Osteocyte (in vitro differentiated cells): ENCODE measurements at places on chromosomes 4 and X. TPM values are rescaled to one million over a fixed set of nuclear protein-coding genes. Genes with fewer than 3 reads are reported as not detected.

The WNK3 gene
- total RNA-seq, result 3.9 and 5.8 TPM in 2 replicates

The WDR13 gene
- total RNA-seq, result 89.9 and 97.8 TPM in 2 replicates

The CD40LG gene
- not detected in 2 replicates for total RNA-seq

The SLC26A1 gene
- 0.78 and 0.83 TPM in 2 replicates for total RNA-seq

The SPATA4 gene
- 0.76 TPM in 1 of 2 replicates, not detected in the other for total RNA-seq

GRCh38 chrX:155108427-155108826 is 37.1 kb downstream of the BRCC3 start:
- no peak overlapping the region for H3K4me3 ChIP-seq
- H3K36me3 ChIP-seq, result peaks cover 7% of the 10 kb centered on the region
- no peak overlapping the region for H3K27ac ChIP-seq
- no peaks in the 10 kb centered on the region for H3K4me1 ChIP-seq
- no peaks in the 10 kb centered on the region for H3K27me3 ChIP-seq
- DNase-seq, result no peak

GRCh38 chrX:103687073-103687695 is 685 bp upstream of the MORF4L2 start:
- H3K27ac ChIP-seq, result no peak overlapping the region
- H3K4me3 ChIP-seq, result no peak overlapping the region
- peak; percentile 95 for DNase-seq
- H3K27me3 ChIP-seq, result no peaks in the 10 kb centered on the region

GRCh38 chrX:24343719-24344118 is 16.7 kb upstream of the SUPT20HL1 start:
- H3K27ac ChIP-seq, result no peak overlapping the region
- no peak overlapping the region for H3K4me3 ChIP-seq
- no peak for DNase-seq
- no peaks in the 10 kb centered on the region for H3K27me3 ChIP-seq

DNA sequence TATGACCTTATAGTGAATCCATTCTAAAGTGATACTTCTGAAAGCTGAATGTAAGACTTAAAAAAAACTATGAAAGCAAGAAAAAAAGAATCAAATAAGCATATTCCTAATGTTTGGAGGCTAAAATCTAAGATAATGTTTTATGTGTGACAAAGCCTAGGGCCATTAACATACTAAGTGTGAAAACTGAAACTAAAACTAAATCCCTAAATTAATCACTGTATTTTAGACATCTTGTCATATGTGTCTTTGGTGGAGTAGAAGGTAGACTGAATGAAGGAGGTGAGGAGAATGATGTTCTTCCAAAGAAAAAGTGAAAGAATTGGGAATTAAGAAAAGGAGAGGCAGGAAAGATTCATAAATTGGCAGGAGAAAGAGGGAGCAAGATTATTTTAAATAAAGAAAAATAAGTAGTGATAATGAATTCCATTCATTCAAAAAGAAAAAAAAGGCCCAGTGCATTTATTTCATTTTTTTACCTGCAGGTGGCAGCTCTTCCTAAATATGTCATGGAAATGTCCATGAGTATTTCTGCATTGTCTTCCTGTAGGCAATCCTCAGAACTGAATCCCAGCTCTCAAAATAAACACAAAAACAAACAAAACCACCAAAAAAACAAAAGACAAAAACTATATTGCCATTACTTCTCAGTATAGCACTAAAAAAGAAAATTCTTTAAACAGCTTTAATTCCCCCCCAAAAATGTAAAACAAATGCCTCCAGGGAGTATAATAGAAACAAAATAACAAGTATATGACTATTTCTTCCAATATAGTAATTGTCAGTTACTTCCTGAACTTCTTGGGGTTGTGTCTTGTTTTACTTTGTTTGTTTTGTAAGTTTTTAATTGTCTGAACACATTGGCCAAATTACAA is 17.0 kb upstream of the AP1AR start:
- no peaks in the 10 kb centered on the region for H3K4me1 ChIP-seq

DNA sequence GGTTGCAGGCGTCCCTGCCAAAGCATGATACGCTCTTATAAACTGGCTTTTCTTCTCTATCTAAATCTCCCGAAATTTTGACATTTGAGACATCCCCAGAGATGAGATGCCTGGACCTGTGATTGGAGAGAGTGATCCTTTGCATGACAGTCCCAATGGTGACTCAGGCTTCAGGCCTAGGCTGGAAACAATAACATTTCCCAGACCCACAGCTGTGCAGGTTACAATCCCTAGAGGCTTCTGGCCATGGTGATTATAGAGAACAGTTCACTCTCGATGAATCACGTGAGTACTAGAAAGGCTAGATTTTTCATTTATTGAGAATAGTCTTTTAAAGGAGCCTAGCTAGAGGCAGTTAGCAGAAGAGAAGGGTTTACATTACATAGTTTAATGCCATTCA is 75.9 kb downstream of the SPATA18 start:
- H3K36me3 ChIP-seq, result no peaks in the 10 kb centered on the region
- peak overlapping the region; percentile 39 for H3K27ac ChIP-seq
- peaks cover 16% of the 10 kb centered on the region for H3K4me1 ChIP-seq
- H3K27me3 ChIP-seq, result peaks cover 8% of the 10 kb centered on the region

DNA sequence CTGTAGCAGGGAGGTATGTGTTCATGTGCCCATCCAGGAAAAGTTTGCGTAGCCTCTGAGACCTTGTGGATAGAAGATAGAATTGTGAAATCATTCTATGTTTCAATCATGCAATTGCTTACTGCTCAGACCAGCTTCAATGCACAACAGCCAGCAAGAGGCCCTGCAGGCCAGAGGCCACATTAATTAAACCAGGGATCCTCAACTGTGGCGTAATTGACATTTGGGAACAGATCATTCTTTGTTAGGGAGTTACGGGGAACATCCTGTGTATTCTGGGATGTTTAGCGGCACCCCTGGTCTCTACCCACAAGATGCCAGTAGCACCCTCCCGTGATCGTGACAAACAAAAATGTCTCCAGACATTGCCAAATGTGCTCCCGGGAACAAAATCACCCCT is 86.5 kb upstream of the PRPS2 start:
- H3K27me3 ChIP-seq, result peaks cover 10% of the 10 kb centered on the region
- H3K27ac ChIP-seq, result no peak overlapping the region
- no peaks in the 10 kb centered on the region for H3K36me3 ChIP-seq
- H3K4me3 ChIP-seq, result no peak overlapping the region
- DNase-seq, result no peak
- H3K4me1 ChIP-seq, result no peaks in the 10 kb centered on the region

GRCh38 chr4:7382634-7383014 is 52.1 kb downstream of the PSAPL1 start:
- no peaks in the 10 kb centered on the region for H3K4me1 ChIP-seq
- DNase-seq, result peak; percentile 79
- no peak overlapping the region for H3K4me3 ChIP-seq
- peaks cover 17% of the 10 kb centered on the region for H3K27me3 ChIP-seq
- H3K36me3 ChIP-seq, result no peaks in the 10 kb centered on the region
- no peak overlapping the region for H3K27ac ChIP-seq

DNA sequence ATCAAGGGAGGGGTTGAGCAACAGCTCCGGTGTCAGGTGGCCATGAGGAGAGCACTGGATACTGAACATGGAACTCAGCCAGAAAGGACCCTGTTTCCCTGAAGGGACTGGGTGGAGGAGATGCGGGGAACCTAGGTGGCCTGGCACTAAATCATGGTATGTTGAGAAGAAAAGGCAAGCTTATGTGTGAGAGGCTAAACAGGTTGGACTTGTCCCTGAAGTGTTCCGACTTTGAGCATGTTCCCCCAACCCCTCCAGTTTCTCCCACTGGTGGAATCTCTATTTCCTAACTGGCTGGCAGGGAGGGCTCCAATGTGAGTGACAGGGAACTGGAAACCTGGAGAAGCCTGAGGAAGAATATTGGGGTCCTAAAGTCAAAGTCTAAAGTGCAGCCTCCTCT is 69.5 kb downstream of the PLAC1 start:
- peaks cover 1% of the 10 kb centered on the region for H3K27me3 ChIP-seq
- no peak for DNase-seq

GRCh38 chr4:167475951-167476350 is 241.7 kb upstream of the SPOCK3 start:
- no peak for DNase-seq
- no peak overlapping the region for H3K27ac ChIP-seq
- H3K4me1 ChIP-seq, result no peaks in the 10 kb centered on the region
- H3K4me3 ChIP-seq, result no peak overlapping the region
- H3K27me3 ChIP-seq, result no peaks in the 10 kb centered on the region

GRCh38 chr4:113505044-113505443 is 256.5 kb downstream of the CAMK2D start:
- H3K27me3 ChIP-seq, result no peaks in the 10 kb centered on the region
- peaks cover 45% of the 10 kb centered on the region for H3K36me3 ChIP-seq
- H3K4me3 ChIP-seq, result no peak overlapping the region
- no peaks in the 10 kb centered on the region for H3K4me1 ChIP-seq
- no peak for DNase-seq
- H3K27ac ChIP-seq, result no peak overlapping the region

GRCh38 chrX:44234116-44234515 is 109.4 kb downstream of the EFHC2 start:
- no peak overlapping the region for H3K27ac ChIP-seq
- no peaks in the 10 kb centered on the region for H3K27me3 ChIP-seq
- no peaks in the 10 kb centered on the region for H3K4me1 ChIP-seq

DNA sequence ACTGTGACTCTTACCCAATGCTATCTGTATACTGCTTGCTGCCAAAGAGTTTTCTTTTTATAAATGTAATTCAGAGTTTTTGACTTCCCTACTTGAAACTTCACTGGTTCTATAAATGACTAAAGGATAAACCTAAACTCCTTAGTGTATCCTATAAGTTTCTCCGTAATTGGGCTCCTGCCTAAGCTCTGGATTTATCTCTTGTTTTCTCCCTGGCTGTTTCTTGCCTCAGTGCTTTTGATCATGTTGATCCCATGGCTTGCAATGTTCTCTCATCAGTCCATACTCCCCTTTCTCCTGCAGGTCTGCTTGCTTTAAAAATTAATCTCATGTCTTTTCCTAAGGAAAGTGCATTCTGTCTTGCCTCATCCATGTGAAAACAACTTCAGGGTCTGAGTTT is 1543.1 kb upstream of the IGFBP7 start:
- H3K27ac ChIP-seq, result no peak overlapping the region
- H3K4me1 ChIP-seq, result no peaks in the 10 kb centered on the region
- H3K4me3 ChIP-seq, result no peak overlapping the region
- no peaks in the 10 kb centered on the region for H3K27me3 ChIP-seq
- H3K36me3 ChIP-seq, result no peaks in the 10 kb centered on the region

DNA sequence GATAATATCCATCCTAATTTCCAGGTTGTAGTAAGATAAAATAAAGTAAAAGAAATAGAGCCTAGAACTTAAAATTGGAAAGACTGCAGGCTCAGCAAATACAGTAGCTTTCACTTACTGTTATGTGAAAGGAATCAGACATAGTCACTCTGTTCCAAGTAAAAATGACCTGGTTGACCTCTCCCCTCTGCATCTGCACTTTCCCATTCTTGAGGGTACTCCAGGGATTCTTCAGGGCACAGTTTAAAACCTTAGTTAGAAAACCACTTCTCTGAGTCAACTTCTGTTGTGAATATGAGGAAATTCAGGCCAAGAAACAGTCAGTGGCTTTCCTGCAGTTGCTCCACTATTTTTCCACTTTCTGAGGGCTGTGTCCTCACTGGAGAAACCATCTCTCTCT is 42.9 kb downstream of the FRAS1 start:
- no peak for DNase-seq
- H3K4me3 ChIP-seq, result no peak overlapping the region
- H3K4me1 ChIP-seq, result no peaks in the 10 kb centered on the region
- no peaks in the 10 kb centered on the region for H3K36me3 ChIP-seq
- H3K27ac ChIP-seq, result no peak overlapping the region
- peaks cover 2% of the 10 kb centered on the region for H3K27me3 ChIP-seq

GRCh38 chr4:42262701-42263490 is 110.4 kb upstream of the BEND4 start:
- DNase-seq, result no peak
- H3K36me3 ChIP-seq, result no peaks in the 10 kb centered on the region
- no peaks in the 10 kb centered on the region for H3K4me1 ChIP-seq
- peaks cover 2% of the 10 kb centered on the region for H3K27me3 ChIP-seq
- no peak overlapping the region for H3K27ac ChIP-seq
- H3K4me3 ChIP-seq, result no peak overlapping the region

DNA sequence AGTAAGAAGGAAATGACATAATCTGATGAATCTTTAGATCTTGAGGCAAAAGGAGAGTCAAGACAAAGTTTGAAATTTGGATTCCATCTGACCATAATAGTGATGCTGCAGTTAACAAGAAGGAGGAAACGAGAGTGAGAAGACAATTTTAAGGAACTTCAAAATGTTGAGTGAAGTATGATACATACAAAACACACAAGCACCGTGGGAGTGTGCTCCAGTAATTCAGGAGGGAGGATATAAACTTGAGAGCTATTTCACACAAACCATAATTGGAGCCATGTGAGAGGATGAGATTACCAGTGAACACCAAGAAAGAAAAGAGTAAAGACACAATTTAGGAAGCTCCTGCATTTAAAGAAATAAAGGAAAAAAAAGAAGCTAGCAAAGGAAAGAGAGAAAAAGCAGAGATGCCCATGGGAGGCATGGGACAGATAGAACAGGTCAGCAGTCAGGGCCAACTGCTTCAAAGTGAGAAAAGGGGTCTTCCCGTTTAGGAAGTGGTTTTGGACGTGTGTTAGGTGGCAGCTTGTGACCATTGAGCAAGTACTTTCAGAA is 150.7 kb upstream of the SLC7A11 start:
- no peaks in the 10 kb centered on the region for H3K36me3 ChIP-seq
- DNase-seq, result no peak
- no peak overlapping the region for H3K4me3 ChIP-seq
- no peaks in the 10 kb centered on the region for H3K27me3 ChIP-seq

GRCh38 chr4:114026447-114026846 is 47.0 kb upstream of the ARSJ start:
- no peak overlapping the region for H3K27ac ChIP-seq
- no peaks in the 10 kb centered on the region for H3K36me3 ChIP-seq
- DNase-seq, result no peak
- H3K27me3 ChIP-seq, result no peaks in the 10 kb centered on the region

- DNase-seq, result no peak
- no peak overlapping the region for H3K4me3 ChIP-seq
- H3K27ac ChIP-seq, result no peak overlapping the region
These were observed 165.9 kb downstream of the PDGFC start for GRCh38 chr4:156805696-156806095.

DNA sequence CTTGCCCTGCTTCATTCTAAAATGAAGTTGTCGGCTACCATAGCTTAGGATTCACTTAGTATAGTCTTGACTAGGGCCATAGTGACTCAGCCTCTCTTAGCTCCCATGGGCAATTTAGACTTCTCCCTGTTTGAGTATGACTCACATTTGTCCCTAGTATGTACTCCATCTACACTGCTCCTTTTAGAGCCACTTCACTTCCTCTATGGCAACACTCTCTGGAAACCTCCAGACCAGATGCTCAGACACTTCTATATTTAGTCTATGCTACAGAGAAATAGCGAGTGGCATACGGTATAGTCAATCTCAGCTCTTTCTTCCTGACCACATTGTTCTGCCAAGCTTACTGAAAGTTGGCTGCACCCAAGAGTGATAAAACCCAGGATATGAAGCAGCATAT is 11.2 kb downstream of the MEPE start:
- H3K4me3 ChIP-seq, result no peak overlapping the region
- no peaks in the 10 kb centered on the region for H3K36me3 ChIP-seq
- no peak for DNase-seq

DNA sequence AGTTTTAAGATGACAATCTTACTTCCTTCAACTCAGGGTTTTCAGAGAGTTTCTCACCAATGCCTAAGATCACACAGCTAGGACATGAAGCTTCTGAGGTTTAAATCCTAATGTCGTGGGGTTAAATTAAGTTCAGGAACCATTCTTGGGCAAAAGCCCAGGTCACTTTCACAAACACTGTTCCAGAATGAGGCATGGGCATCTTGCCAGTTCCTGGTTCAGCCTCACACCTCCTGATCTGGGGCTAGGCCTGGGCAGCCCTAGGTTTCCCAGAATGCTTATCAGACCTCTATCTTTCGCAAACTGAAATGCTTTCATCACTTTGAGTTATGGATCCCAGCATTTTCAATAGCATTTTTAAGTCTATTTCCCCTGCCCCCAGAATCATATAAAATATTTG is 224.8 kb upstream of the EDA2R start:
- no peak overlapping the region for H3K4me3 ChIP-seq
- DNase-seq, result no peak
- no peak overlapping the region for H3K27ac ChIP-seq
- no peaks in the 10 kb centered on the region for H3K4me1 ChIP-seq
